Ureter (tissue), 1 donor: ENCODE measurements at places on chromosomes 7 and 10. TPM values are rescaled to one million over a fixed set of nuclear protein-coding genes. Genes with fewer than 3 reads are reported as not detected.

- DNase-seq, result no peak
Measured at GRCh38 chr7:146022776-146023175, 93.8 kb upstream of the CNTNAP2 start.

NOBOX gene
- total RNA-seq, result not detected

- no peak for DNase-seq
Measured at GRCh38 chr7:37119296-37119860, 329.3 kb downstream of the ELMO1 start.

OR9A2 gene
- total RNA-seq, result not detected

GRCh38 chr7:140616328-140616727 is 24.3 kb downstream of the DENND2A start:
- DNase-seq, result no peak

DNA sequence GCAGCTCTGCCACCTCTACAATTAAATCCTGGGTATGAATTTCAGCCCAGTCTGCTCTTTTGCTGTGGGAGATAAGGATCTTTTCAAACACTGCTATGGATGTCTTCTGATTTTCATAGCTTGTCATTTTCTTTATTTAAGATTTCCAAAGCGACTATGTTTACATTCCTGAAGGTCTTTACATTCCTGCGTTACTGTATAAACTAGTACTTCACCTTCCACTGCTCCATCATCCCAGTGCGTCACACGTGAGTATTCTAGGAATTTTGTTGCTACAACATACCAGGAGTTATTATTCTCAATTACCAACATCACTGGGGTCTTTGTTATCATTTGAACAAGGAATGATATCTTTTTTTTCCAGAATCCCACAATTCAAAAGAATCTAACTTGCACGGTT is 944.7 kb downstream of the SORCS3 start:
- DNase-seq, result no peak

HOGA1 gene
- total RNA-seq, result 1.3 TPM

DNA sequence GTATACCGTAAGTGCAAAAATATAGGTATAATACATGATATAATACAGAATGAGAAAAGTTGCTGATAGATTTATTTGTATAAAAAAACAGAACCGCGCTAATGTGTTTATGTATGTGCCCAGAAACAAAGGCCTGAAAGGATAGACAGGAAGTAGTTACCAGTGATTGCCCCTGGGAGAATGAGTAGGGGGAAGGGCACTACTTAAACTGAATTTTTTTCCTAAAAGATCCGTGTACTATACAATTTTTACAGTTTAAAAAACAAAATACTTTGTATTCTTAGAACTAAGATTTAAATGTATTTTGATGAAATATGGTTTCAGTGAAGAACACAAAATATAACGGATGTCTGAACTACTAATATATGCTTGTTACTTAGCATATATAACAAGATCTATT is 2.9 kb downstream of the IPMK start:
- DNase-seq, result no peak
